ENCODE measurements at places on chromosomes 4 and X.

DNA sequence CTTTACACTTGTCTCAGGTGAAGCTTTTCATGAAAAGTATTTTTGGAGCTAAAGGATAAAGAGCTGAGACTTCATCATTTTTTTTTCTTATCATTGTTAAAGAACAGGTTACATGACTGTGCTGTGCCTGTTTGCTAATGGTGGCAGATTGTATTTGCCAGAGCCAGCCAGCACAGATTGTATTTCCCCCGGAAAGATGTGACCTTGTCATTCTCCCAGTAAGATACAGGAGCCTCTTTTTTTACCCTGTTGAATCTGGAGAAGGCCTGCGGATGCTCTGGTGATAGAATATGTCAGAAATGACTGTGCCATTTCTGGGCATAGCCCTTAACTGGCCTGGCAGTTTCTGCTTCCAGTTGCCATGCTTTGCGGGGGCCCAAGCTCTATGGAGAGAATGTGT, 91.9 kb downstream of the GPRIN3 start:
- no peak for DNase-seq

DNA sequence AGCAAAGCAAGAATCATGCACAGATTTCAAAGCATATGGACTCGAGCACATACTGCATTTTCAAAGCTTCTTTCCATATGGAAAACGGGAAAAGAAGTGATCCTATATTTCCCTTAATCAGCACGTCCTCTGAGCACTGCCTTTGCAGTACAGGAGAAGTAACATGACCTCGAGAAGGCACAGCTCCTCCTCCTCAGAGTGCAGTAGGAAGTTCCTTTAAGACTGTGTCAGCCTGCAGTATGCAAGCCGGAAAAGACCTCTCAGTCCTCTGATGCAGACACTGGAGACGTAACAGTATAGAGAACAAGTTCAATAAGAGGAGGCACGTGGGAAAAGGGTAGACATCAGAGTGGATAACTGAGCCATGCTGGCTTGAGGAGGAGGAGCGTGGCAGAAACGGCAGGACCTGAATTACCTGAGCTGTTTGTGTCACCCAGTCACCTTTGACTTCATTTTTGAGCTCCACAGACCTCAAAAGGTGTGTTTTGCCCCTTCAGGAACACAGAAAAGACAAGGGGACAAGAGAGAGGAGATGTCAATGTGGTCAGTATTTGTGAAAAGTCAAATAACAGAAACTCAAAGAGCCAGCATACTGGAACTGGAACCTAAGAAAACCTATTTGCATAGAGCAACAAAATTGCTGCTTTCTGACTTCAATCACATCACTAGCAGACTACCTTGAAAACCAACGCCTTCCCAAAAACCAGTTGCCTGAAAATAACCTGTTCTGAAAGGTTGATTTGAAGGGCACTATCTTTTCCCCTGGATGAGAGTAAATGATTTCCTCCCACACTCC, 20.8 kb downstream of the IRF2 start:
- DNase-seq: no peak

- DNase-seq: no peak
These were observed 8.1 kb upstream of the HSD17B13 start for GRCh38 chr4:87330761-87331160.

GRCh38 chr4:169601016-169601771, 11.2 kb downstream of the NEK1 start:
- no peak for DNase-seq

DNA sequence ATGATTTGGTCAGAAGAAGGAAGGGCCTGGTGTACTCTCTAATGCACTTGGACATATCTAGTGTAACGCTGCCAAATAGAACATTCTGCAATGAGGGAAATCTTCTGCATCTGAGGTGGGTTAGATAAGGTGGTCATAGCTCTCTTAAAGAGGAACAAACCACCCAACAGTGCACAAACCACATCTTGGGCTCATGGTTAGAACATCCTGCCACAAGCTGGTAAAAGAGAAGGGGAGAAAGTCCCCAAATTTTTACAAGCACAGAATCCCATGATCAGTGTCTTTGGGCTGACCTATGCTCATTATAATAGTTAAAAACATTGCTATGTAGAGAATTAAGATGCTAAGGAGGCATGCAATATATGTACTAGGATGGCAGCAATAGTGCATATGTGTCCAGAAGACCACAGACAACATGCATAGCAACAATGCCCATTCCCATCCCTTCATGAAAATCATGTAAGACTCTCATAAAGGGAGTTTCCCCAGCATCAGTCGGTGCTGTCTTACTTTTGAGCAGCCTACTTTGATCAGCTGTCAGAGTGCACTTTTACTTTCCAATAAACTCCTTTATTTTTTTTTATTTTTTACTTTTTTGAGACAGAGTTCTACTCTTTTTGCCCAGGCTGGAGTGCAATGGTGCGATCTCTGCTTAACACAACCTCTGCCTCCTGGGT, 99.7 kb upstream of the SLC7A11 start:
- no peak for DNase-seq

DNA sequence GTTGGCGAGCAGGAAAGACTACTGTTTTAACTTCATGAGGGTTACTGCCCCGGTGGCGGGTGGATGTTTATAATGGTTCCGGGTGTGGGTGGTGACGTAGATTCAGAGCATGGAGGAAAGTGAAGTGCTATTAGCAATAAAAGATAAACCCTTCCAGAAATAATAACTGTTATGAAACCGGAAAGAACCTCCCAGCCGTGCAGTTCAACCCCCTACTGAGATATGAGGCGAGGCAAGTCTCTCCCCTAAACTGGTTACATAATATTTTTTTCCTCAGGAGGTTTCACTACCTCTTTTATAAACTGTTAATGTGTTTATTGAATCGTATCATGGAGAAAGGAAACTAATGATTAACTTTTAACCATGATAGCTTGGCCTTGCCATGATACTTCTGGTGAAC, 33.9 kb upstream of the STIM2 start:
- no peak for DNase-seq

DNA sequence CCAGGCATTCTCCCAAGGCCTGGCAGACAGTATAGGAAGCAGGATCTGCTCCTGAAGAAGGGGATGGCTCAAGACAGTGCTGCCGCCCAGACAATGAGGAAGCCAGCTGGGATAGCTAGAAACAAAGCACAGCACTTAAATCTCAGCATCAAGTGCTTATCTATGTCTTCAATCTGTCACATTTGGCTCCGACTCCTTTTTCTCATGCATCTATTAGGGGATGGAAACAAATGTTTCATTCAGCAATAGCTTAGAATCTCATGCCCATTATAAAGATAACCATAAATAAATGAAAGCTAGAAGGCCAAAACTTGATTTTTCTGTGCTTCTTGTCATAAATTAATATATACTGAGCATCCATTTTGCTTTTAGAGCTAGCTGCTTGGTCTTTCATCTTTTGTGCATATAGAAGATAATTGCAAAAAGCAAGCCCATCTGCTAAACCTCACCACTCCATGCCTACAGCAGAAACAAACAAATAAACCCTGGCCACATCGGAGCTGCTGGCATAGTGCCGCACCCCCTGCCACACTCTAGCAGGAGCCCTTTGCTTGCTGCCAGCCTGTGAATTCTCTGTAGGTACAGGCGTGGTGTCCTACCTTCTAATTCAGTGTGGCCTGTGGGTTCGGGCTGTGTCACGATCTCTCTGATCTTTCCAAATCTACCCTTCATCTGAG, 75.9 kb downstream of the AASDH start:
- no peak for DNase-seq

DNA sequence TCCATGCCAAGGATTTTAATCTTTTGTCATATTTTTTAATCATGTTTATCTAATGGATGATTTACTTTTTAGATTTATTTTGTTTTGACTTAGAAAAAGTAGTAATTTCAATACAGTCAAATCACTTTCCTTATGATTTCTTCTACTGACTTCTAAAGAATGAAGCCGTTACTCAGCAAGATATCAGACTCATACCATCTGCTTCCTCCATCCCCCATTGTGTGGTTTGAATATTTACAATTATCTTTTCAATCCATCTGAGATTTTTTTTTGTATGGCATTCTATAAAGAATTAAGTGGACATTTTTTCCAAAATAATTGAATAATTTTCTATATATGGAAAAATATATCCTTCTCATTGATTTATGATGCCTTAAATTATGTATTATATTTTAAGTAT, 565.4 kb upstream of the ATOH1 start:
- no peak for DNase-seq

- no peak for DNase-seq
These were observed 39.4 kb downstream of the SAT1 start for GRCh38 chrX:23822397-23822796.

GRCh38 chrX:46788902-46789301, 30.0 kb upstream of the SLC9A7 start:
- no peak for DNase-seq

- DNase-seq: no peak
These were observed 13.5 kb upstream of the FGG start for GRCh38 chr4:154625971-154626370.

- no peak for DNase-seq
These were observed 17.5 kb downstream of the PALLD start for GRCh38 chr4:168514249-168514852.

DNA sequence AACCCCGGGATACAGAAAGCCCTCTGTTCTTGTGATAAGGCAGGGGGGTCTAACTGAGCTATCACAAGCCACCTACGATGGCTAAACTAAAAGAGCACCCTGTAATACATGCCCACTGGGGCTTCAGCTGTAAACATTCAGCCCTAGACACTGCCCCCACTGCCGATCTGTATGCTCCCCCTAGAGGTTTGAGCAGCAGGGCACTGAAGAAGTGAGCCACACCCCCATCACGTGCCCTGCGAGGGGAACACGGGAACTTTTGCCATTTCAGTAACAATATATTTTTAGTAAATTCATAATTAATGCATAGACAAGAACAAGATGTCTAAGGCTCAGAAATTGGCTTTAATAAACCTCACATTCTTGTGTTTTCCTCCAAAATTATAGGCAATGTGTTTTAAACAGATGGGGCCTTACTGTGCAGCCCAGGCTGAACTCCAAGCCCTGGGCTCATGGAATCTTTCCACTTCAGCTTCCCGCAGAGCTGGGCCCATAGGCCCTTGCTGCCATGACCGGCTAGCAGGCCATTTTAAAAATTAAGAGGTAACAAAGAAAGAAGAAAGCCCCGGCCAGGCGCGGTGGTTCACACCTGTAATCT, 235.3 kb upstream of the SFRP2 start:
- DNase-seq: no peak

DNA sequence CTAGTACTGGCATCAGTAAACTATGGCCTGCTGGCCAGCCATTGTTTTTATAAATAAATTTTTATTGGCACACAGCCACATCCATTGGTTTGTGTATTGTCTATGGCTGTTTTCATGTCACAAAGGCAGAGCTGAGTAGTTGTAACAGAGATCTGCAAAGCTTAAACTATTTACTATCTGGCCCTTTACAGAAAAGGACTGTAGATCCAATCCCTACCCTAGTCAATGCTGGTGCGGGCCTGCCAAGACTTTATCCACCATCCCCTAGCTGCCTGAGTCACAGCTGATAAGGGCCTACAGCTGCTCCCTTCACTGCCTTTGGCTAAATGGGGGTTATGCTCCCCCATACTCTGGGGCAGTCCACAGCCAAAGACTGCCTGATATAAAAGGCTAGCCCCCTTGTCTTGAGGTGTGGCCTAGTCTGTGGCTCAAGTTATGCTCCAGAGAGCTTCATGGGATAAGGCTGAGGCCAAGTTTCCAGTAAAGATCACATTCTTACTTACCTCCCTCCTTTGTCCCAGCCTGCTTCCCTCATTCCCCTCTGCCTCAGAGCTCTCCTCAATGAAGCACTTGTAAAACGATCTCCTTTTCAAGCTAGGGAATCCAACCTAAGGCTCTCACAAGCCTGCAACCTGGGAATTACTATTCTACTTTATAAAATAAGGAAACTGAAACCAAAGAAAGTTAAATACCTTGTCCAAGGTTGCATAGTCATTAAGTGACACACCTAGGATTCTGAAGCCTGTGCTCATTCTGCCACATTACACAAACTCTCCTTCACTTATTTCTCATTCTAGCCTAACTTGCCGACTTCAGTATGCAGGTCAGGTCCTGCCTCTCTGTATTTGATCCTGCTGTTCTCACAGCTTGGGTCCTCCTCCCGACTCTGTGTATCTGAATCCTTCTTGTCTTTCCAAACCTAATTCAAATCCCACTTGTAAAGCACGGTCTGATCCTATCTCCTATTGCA, 20.7 kb downstream of the ACE2 start:
- DNase-seq: no peak

DNA sequence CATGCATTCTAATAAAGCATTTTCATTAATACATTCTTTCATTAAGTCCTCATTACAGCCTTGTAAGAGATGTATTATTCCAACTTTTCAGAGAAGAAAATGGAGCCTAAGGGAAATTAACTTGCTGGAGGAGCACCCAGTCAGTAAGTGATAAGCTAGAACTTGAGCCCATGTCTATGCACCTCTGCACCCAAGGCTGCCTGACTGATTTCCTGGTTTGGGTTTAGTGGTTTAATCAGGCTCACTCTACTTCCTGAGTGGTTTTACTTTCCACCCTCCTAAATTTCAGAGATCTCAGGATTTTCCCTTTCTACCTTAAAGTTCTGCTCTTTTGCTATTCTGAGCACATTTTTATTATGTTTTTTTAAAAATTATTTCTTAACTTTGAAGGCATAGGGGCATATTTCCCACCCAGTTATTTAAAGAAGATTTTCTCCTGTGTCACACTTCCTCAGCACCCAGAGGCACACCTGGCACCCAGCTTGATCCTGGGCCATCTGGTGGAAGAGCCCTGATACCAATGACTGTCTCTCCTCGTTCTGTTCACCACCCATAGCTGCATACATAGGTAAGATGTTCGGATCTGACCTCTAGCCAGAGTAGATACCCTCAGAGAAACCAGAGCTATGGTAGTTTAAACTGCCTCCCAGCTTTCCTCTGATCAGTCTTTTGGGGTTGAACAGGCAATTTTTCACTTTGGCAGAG, 10.4 kb downstream of the CORIN start:
- DNase-seq: no peak

GRCh38 chr4:114156371-114156770, 176.9 kb upstream of the ARSJ start:
- no peak for DNase-seq

- no peak for DNase-seq
These were observed 276.1 kb downstream of the NR3C2 start for GRCh38 chr4:148166132-148166591.

DNA sequence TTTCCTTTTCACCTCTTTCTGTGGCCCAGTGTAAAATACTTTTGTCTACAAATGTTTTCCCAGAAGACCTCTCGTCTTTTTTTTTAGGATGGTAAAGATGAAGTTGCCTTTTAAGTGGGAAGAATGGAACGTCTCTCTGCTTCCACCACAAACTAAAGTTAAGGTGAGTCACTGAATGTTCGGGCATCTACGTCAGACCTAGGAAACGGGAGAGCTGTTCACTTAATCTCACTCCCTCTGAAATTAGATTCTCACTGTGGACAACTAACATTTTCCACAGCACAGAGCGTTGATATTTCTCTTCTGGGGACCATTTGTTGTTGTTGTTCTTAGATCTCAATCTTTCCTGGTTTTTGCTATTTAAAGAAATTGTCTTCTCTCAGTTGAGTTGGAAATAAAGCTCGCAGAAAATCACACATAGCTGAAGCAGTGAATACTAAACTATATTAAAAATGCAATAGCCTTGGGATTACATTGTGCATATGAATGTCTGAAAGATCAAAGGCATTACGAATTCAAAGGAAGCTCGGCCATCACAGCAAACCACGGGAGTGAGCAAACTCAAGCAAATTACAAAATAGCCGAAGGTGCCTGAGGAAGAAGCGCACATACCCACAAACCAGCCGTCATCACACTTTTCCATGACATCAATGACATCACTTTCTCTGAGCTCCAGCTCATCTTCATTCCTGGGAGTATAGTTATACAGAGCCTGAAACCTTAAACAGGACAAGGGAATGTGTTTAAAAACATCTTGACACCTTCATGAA, 53.9 kb upstream of the PDLIM3 start:
- no peak for DNase-seq
